Hindlimb muscle (tissue), 1 donor: ENCODE measurements at places on chromosomes 2 and 18. TPM values are rescaled to one million over a fixed set of nuclear protein-coding genes. Genes with fewer than 3 reads are reported as not detected.

WNT6 gene
- polyA plus RNA-seq = 0.45 TPM

SMARCAL1 gene
- polyA plus RNA-seq = 19.5 TPM

METTL5 gene
- 50.8 TPM for polyA plus RNA-seq

LOXHD1 gene
- 2.8 TPM for polyA plus RNA-seq

NTSR2 gene
- polyA plus RNA-seq = not detected

RIT2 gene
- not detected for polyA plus RNA-seq

SATB2 gene
- polyA plus RNA-seq = 3.4 TPM

CCDC121 gene
- polyA plus RNA-seq = 5.1 TPM

EGR4 gene
- not detected for polyA plus RNA-seq

CNTNAP5 gene
- polyA plus RNA-seq = 0.06 TPM

HADHA gene
- 211 TPM for polyA plus RNA-seq
